ENCODE measurements at places on chromosomes 4 and X.

DNA sequence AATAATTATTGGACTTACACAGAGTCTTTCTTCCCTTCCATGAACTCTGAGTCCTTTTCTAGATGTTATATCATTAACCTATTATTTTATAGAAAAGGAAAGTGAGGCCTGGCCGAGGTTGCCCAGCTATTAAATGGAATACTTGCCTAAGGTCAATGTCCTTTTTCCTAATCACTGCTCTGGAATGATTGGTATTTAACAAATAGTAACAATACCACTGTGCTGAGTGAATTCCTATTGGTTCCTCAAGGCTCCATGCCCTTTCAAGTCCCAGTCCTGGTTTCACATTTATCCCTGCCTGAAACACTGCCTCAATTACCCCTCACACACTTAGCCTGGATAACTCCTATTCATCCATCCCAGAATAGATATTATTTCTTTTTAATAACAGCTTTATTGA is 6.2 kb downstream of the TCEAL9 start:
- no peak for DNase-seq

DNA sequence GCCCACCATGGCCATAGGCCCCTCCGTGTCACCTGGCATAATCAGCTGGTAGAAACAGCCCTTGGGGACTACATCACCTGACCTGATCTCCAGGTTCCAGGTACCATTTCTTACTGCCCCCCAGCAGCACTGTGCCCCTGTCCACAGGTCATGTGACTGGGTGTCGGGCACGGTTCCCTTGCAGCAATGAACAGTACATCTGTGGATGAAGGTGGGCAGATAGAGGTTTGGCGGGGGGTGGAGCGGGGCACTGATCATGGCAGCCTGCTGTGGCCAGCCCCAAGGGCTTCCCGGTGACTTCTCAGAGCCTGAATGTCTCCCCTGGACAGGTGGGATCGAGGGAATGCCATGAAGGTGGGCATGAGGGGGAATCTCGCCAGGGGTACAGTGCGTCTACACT is 37.8 kb downstream of the TRMT44 start:
- no peak for DNase-seq

DNA sequence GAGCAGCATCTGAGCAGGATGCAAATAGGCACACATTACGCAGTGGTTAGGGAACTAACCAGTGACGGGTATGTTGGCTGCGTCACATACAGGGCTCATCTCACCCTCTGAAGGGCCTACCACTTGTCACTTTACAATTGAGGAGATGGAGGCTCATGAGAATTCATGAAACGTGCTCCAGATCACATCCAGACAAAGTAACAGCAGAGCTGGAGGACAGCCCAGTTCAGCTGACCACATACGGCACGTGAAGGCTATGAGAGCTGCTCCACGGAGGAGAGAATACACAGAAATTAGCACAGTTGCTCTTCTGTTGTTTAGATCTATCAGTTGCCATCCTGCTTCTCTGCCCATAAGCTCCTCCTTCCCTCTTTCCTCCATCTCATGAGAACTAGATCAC is 78.4 kb downstream of the FAM9B start:
- no peak for DNase-seq

- no peak for DNase-seq
Measured at GRCh38 chrX:38262715-38263620, 42.3 kb upstream of the SRPX start.

GRCh38 chrX:19899217-19899788 is 11.9 kb upstream of the SH3KBP1 start:
- DNase-seq = no peak
